Activated T-helper 1 cell treated with Interleukin-2 at 50 U/mL for 16 hours (primary cell): ENCODE measurements at places on chromosomes 16 and 17.

DNA sequence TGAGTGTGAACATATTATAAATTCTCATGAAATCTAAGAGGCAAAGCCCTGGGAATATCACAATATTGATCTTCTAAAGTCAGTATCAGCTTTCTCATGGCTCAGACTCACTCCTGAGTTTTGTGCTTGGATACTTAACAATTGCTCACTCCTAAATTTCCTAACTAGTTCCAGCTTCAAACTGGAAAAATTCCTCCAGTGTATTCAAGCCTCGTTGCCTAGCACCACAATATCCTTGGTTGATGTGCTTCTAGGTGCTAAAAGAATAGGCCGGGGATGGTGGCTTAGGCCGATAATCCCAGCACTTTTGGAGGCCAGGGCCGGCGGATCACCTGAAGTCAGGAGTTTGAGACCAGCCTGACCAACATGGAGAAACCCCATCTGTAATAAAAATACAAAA is 62.5 kb downstream of the XYLT1 start:
- no peak for DNase-seq

- DNase-seq, result no peak
These were observed 24.1 kb downstream of the PSMD7 start for GRCh38 chr16:74320707-74321106.

- peak; percentile 43 for DNase-seq
These were observed at the start of gene GSE1 for GRCh38 chr16:85612801-85613603. Gene GSE1 (plus strand): TSS chr16:85613322. CDS start chr16:85613392, 70 bp downstream.

GRCh38 chr17:55576237-55576995 is 65.2 kb upstream of the SMIM36 start:
- no peak for DNase-seq

- no peak for DNase-seq
These were observed 36.8 kb downstream of the SRCIN1 start for GRCh38 chr17:38568845-38569510.

DNA sequence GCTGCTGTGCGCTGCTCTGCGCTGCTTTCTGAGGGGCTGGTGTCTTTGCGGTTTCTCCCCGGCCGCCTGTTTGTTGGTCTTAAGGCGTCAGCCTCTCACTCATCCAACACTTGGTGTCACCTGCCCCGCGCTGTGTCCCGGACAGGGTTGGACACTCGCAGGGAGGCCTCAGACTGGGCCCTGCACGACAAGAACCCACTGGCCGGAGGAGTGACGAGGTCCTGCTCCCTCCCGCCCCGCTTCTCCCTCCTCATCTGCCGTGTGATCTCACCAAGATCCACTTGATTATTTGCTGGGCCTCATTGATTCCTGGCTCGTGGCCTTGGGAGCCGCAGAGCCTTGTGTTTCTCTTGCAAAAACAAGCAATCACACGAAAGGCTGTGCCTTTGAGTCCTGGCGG is 56.6 kb downstream of the PRMT7 start:
- DNase-seq, result no peak

- no peak for DNase-seq
These were observed 18.0 kb downstream of the HDAC5 start for GRCh38 chr17:44105483-44105882.

GRCh38 chr16:88341551-88342290 is 41.0 kb upstream of the ZNF469 start:
- DNase-seq, result no peak

- DNase-seq, result peak; percentile 50
These were observed at the start of gene TUBG2 for GRCh38 chr17:42659079-42659931. Gene TUBG2 (plus strand): TSS chr17:42659284. CDS start chr17:42659504, 220 bp downstream.

- DNase-seq, result no peak
These were observed 237.0 kb downstream of the HAPSTR1 start for GRCh38 chr16:9328411-9328810.

DNA sequence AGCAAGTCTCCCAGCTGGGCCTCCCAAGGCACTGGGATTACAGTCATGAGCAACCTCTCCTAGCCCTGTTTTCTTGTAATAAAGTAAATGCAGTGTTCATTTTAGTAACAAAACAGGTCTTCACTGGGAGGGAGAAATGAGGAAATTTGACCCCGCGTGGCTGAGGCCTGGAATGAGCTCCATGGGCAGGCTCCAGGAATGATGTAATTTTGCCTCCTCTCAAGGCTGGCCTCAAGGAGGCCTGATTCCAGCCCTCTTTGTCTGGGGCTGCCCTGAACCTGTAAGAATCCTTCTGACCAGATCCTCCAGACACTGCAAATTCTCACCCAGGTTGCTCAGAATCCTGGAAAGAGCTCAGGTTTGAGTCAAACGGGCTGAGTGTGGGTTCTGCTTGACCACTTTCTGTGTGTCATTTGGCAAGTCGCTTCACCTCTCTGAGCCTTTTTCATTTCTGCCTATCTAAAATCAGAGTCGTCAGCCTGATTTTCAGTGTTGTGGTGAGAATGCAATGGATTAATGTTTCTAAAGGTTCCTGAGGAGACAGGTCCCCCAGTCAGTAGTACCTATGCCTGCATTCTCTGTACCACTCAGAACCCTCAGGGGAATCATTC is 57.1 kb downstream of the RAB11FIP4 start:
- DNase-seq, result no peak

DNA sequence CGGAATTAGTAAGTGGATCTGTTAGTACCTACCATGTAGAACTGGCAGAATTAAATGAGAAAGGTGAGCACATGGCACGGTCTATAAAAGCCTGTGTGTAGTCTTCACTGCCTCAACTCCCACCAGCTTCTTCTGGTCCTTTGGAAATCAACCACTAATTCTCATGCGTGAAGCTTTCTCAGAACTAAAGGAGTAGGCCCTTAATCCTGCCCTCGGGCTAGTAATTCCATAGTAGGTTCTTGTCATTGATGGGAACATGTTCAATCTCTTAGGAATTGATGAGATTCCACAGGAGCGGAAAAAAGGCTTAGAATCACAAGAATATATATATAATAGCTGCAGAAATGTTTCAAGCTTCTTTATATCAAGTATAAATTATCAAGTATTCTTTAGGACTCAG is 21.7 kb downstream of the CDR2 start:
- DNase-seq, result no peak
